Hepatocyte (in vitro differentiated cells): ENCODE measurements at places on chromosomes 4 and X. TPM values are rescaled to one million over a fixed set of nuclear protein-coding genes. Genes with fewer than 3 reads are reported as not detected.

Gene NDST3
- 1.3 and 1.7 TPM in 2 replicates for total RNA-seq

Gene CT45A10
- not detected in 2 replicates for total RNA-seq

Gene KCTD8
- 0.48 and 1.5 TPM in 2 replicates for total RNA-seq

Gene TEC
- 1.2 and 2.1 TPM in 2 replicates for total RNA-seq

DNA sequence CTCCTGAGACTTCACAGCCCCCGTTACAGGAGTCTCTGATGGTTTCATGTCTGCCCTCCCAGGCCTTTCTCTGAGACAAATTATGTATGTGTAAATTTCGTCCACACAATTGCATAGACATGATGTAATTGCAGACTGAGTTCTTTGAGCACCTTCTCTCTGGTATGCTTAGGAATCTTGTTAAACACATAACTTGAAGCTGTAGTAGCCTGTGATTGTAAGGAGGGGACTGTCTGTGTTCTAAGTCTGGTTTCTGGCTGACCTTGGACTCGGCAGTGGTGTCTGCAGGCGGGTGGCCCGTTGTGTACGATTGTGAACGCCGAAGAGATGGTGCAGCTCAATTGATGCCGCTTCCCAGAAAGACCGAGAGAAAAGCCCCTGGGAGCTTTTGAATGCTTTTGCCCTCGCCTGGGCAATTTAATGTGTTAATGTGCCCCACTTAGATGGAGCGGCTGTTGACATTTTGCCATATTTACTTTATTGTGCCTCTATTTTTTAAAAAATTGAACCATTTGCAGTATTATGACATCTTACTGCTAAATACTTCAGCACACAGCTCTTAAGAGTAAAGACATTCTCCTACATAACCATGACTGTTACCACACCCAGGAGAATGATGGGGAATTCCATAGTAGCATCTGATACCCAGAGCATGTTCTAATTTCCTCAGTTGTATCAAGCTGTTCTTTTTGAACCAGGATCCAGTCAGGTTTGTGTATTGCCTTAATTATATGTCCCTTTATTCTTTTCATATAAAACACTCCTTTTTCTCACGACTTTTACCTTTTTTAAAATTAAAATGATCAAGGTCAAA, 58.4 kb upstream of the TADA2B start:
- H3K4me3 ChIP-seq = no peak overlapping the region
- no peak for DNase-seq
- peaks cover 34% of the 10 kb centered on the region for H3K4me1 ChIP-seq
- H3K27me3 ChIP-seq = no peaks in the 10 kb centered on the region
- H3K36me3 ChIP-seq = no peaks in the 10 kb centered on the region

DNA sequence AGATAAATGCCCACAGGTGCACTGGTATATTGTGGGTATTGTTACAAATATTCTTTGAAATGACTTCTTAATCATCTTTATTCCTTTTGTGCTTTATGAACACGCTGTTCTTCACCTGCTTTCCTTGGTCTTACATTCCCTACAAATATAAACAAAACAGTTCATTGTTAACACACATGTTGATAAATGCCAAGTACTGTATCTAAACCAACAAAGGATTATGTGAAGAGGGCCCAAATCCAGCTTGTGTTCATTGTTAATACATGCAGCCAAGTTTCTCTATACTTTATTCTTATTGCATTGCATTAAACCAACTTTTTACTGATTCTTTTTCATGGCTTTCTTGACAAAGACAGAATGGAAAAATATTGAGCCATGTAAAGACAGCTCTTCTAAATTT, 42.8 kb downstream of the AREG start:
- H3K27ac ChIP-seq = no peak overlapping the region
- no peaks in the 10 kb centered on the region for H3K4me1 ChIP-seq
- no peak for DNase-seq
- no peak overlapping the region for H3K4me3 ChIP-seq
- no peaks in the 10 kb centered on the region for H3K27me3 ChIP-seq

- H3K4me3 ChIP-seq = no peak overlapping the region
- H3K27me3 ChIP-seq = no peaks in the 10 kb centered on the region
- H3K27ac ChIP-seq = no peak overlapping the region
Observed at GRCh38 chr4:182291175-182291574, 48.0 kb downstream of the TENM3 start.
